ENCODE measurements at places on chromosomes 12 and 14. TPM values are rescaled to one million over a fixed set of nuclear protein-coding genes. Genes with fewer than 3 reads are reported as not detected.

DNA sequence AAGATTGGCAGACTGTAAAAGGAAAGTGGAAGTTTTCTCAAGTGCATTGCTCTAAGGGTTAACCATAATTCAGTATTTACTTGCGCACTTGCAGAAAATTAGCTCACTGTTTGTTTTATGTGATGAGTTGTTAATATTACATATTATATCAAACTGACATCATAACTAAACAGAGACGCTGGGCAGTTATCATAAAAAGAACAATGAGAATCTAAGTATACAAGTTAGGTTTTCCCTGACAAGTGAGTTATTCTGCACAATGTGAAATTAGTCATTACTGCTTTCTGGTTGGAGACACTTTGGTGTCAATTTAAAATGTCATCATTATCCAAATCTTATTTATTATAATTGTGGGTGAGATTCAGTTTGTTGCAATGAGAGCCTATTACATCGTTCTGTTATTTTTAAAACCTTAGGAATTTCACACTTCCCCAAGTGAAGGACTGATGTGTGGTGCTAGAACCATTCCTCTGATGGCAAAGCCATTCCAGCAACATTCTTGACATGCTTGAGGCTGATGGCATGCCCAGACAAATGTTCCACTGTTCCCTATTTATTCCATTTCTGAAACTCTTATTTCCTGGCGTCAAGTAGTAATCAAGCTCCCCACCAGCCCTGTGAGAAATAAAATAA lies 90.1 kb upstream of the FLRT2 start:
- no peaks in the 10 kb centered on the region for H3K27me3 ChIP-seq
- H3K27ac ChIP-seq = no peak overlapping the region
- H3K4me3 ChIP-seq = no peak overlapping the region
- no peaks in the 10 kb centered on the region for H3K36me3 ChIP-seq
- no peaks in the 10 kb centered on the region for H3K4me1 ChIP-seq
- DNase-seq = no peak

The ART4 gene
- 10.5 TPM for polyA plus RNA-seq

- H3K4me1 ChIP-seq = no peaks in the 10 kb centered on the region
- no peaks in the 10 kb centered on the region for H3K36me3 ChIP-seq
- no peak overlapping the region for H3K4me3 ChIP-seq
- no peaks in the 10 kb centered on the region for H3K27me3 ChIP-seq
These were observed 14.3 kb upstream of the COL2A1 start for GRCh38 chr12:48018618-48018995.

DNA sequence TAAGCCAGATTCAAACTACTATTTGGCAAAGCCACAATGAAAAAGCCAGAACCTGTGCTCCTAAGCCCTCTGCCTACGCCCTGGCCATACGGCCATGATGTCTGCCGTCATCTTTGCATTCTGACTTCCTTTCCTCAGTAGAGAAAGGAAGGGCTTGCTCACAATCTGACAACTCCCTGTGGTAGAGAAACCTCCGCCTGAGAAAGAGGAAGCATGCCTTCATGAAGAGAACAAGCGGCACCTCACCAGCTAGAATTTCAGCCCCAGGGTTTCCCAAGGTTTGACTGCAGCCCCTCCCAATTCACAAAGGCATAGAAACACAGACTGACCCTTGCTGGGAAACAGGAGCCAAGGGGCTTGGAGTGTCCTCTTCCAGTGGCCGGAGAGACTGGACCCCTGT lies 25.7 kb downstream of the TEP1 start:
- H3K36me3 ChIP-seq = peaks cover 26% of the 10 kb centered on the region
- no peak overlapping the region for H3K27ac ChIP-seq
- DNase-seq = no peak
- no peak overlapping the region for H3K4me3 ChIP-seq

DNA sequence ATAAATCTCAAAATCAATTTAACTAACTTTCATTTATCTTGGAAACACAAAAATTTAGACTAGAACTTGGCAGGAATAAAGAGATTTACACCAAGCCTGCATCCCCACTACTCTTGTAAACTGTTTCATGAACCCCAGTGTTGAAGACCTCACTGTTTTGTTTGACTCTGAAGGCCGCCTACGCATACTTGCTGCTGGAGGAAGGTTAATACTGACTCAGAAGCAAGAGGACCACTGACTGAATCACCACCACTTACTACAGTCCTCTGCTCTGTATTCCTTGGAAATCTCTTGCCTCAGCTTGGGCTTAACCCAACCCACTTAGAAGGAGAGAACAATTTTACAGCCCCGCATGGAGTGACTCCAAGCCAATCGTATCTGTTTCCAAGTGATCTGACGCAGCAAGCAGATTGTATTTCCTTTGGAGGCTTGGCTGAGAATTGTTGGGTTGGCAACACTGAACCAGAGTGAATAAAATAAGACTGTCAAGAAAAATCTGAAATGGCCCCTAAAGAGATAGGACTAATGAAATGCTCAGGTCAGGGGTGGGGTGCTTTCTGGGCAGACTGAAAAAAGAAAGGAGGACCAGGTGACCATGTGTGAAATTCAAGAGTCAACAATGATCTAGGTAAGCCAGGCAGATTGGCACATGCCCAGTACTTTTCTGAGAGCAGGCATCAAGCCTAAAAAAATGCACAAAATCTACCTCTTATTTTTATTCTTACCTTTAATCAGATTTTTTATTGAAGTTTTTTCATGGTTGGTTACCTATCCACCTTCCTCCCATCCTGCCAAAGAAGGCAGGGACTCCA lies 248.6 kb downstream of the ZFP36L1 start:
- H3K27ac ChIP-seq = peak overlapping the region; percentile 33
- no peaks in the 10 kb centered on the region for H3K36me3 ChIP-seq
- no peaks in the 10 kb centered on the region for H3K27me3 ChIP-seq

- H3K4me1 ChIP-seq = no peaks in the 10 kb centered on the region
- no peaks in the 10 kb centered on the region for H3K36me3 ChIP-seq
These were observed 60.0 kb downstream of the MYF5 start for GRCh38 chr12:80776706-80777105.

DNA sequence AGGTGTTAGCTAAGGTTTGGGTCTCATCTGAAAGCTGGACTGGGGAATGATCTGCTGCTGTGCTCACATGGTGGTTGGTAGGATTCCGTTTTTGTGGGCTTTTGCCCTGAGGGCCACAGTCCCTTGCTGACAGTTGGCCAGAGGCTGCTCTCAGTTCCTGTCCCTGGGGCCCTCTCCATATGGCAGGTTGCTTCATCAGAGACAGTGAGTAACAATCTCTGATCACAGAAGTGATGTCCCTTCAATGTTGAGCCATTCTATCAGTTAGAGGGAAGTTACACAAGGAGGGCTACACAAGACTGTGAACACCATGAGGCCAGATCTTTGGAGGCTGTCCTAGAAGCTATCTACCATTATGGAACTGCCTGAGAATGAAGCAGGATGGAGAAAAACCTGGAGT lies 137.2 kb downstream of the AACS start:
- DNase-seq = no peak
- no peaks in the 10 kb centered on the region for H3K36me3 ChIP-seq
- no peak overlapping the region for H3K4me3 ChIP-seq
- no peak overlapping the region for H3K27ac ChIP-seq
- no peaks in the 10 kb centered on the region for H3K4me1 ChIP-seq
- peaks cover 15% of the 10 kb centered on the region for H3K27me3 ChIP-seq

DNA sequence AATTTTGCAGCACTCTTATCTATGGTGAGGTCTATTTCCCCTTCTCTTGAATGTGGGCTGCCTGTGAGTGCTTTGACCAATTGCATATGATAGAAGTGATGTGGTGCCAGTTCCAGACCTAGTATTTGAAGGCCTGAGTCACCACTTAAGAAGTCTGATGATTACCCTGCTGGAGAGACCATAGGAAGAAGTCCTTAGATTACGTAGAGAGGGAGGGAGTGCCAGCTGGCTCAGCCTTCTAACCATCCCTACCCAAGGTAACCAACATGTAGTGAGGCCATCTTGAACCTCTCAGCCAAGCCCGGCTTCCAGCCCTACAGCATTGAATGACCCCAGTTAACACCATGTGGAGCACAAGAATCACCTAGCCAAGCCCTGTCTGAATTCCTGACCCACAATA lies 166.9 kb downstream of the NELL2 start:
- H3K4me1 ChIP-seq = no peaks in the 10 kb centered on the region
- H3K4me3 ChIP-seq = no peak overlapping the region
- H3K27ac ChIP-seq = no peak overlapping the region
- no peak for DNase-seq
- no peaks in the 10 kb centered on the region for H3K27me3 ChIP-seq

DNA sequence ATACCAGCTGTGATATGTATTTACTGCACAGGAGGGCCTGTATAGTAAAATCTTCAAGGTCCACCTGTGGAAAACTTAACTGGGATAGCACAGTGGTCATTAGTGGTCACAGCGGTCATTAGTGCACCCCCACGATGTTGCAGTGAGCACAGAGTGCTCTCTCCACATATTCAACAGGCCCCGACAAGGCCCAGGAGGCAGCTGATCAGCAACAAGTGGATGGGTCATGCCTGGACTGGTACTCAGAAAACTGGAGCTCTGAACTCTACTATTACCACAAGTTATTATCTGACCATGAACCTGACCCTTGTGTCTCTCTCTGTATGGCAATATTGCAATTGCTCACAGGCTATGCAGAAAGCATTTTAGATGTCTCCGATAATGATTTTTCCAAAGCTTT lies 129.5 kb downstream of the SLC35F4 start:
- no peak overlapping the region for H3K4me3 ChIP-seq
- no peaks in the 10 kb centered on the region for H3K36me3 ChIP-seq
- no peak overlapping the region for H3K27ac ChIP-seq
- no peaks in the 10 kb centered on the region for H3K27me3 ChIP-seq
- DNase-seq = no peak

The GUCY2C gene
- polyA plus RNA-seq = 0.01 TPM

DNA sequence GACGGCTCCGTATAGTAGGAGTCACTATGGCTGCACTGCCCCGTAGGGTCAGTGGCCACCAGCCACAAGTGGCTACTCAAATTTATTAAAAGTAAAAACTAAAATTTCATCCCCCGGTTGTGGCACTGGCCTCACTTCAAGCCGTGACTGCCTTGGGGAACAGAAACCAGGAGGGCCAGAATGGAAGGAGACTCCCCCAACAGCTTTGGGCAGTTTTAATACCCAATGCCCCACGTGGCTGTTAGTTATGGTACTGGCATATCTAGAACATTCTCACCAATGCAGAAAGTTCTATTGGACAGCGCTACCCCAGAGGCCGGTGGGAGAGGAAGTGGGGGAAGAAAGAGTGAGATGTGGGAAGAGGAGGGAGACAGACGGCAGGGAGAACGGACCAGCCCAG lies 6.2 kb downstream of the NCOR2 start:
- peaks cover 10% of the 10 kb centered on the region for H3K4me1 ChIP-seq
- H3K27ac ChIP-seq = no peak overlapping the region
- no peak overlapping the region for H3K4me3 ChIP-seq
- DNase-seq = no peak

- H3K4me1 ChIP-seq = no peaks in the 10 kb centered on the region
- H3K27me3 ChIP-seq = no peaks in the 10 kb centered on the region
- no peak overlapping the region for H3K4me3 ChIP-seq
These were observed 16.2 kb downstream of the NCKAP5L start for GRCh38 chr12:49811961-49812401.

DNA sequence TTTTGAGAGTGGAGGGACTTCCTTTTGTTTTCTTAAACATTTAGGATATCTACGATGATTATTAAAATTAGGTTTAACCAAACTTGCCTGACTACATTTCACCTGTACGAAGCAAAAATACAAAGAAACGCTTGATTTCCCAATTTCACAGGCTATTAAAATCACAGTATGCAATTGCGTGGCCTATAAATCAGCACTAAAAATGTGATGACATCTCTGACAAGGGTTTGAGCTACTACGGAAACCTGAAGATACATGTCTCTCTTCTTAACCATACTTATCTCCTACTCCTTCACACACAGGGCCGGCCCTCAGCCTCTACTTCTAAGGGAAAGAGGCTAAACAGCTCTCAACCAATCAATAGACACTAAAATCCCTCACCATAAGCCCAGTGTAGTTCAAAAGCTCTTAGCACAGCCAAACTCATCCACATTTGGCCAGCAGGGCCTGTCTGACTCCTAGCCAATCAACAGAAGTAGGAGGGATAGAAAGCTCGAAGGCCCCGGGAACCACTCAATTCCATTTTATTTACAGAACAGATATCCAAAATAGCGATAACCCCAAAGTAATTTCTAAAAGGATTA lies 137.3 kb downstream of the FOXN3 start:
- no peak for DNase-seq
- H3K4me3 ChIP-seq = no peak overlapping the region
- no peaks in the 10 kb centered on the region for H3K27me3 ChIP-seq

The PRH2 gene
- polyA plus RNA-seq = 0.40 TPM

The RTL1 gene
- polyA plus RNA-seq = not detected

The EGLN3 gene
- 1.4 TPM for polyA plus RNA-seq

- H3K36me3 ChIP-seq = peaks cover 32% of the 10 kb centered on the region
- H3K4me1 ChIP-seq = peaks cover 53% of the 10 kb centered on the region
- H3K27ac ChIP-seq = peak overlapping the region; percentile 75
- H3K27me3 ChIP-seq = no peaks in the 10 kb centered on the region
- H3K4me3 ChIP-seq = no peak overlapping the region
These were observed 7.7 kb downstream of the MVK start for GRCh38 chr12:109581334-109581691.

- H3K27ac ChIP-seq = peak overlapping the region; percentile 52
- no peaks in the 10 kb centered on the region for H3K36me3 ChIP-seq
- DNase-seq = peak; percentile 64
These were observed 115.0 kb downstream of the DACT1 start for GRCh38 chr14:58752771-58753201.

DNA sequence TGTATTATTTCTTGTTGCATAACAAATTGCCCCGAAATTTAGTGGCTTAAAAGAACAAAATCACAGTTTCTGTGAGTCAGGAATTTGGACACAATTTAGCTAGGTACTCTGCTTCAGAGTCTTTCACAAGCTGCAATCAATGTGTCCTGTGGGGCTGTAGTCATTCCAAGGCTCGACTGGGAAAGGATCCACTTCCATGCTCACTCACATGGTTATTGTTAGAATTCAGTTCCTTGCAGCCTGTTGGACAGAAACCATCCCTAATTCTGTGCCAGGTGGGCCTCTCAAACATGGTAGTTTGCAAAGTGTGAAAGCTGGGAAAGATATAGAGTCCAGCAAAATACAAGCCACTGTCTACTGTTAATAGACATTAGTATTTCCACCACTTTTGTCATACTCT lies 59.7 kb upstream of the ARID2 start:
- no peak overlapping the region for H3K4me3 ChIP-seq
- no peaks in the 10 kb centered on the region for H3K36me3 ChIP-seq
- no peak for DNase-seq
- H3K27ac ChIP-seq = no peak overlapping the region
- no peaks in the 10 kb centered on the region for H3K4me1 ChIP-seq

GRCh38 chr12:51028813-51029150 lies 2.6 kb upstream of the SLC11A2 start:
- no peak overlapping the region for H3K27ac ChIP-seq
- H3K4me1 ChIP-seq = peaks cover 2% of the 10 kb centered on the region
- H3K4me3 ChIP-seq = no peak overlapping the region
- no peaks in the 10 kb centered on the region for H3K27me3 ChIP-seq
- DNase-seq = no peak
- H3K36me3 ChIP-seq = no peaks in the 10 kb centered on the region

The ZBTB42 gene
- 1.5 TPM for polyA plus RNA-seq

The RNASE4 gene
- polyA plus RNA-seq = 319 TPM
